ENCODE measurements at places on chromosomes 11 and 22. TPM values are rescaled to one million over a fixed set of nuclear protein-coding genes. Genes with fewer than 3 reads are reported as not detected.

The CD3D gene
- total RNA-seq: not detected

The OR5B21 gene
- total RNA-seq: not detected

The POU2AF1 gene
- total RNA-seq: 0.24 TPM

The VSIG2 gene
- total RNA-seq: 0.70 TPM

The FXYD6 gene
- 41.2 TPM for total RNA-seq

The REXO2 gene
- 174 TPM for total RNA-seq

The MUC5AC gene
- not detected for total RNA-seq

The TPBGL gene
- 0.16 TPM for total RNA-seq

The KRTAP5-1 gene
- not detected for total RNA-seq

The RBMXL2 gene
- total RNA-seq: not detected

The UPK2 gene
- total RNA-seq: not detected

The BDNF gene
- 2.9 TPM for total RNA-seq

Measured in Right ventricle myocardium inferior (tissue), 1 donor.